Activated CD4-positive, alpha-beta T cell treated with anti-CD3 and anti-CD28 coated beads, Interleukin-2, amount 10 ng/mL, durations not matched to agents 24 days and 14 days (primary cell): ENCODE measurements at places on chromosomes 13 and 19. TPM values are rescaled to one million over a fixed set of nuclear protein-coding genes. Genes with fewer than 3 reads are reported as not detected.

DNA sequence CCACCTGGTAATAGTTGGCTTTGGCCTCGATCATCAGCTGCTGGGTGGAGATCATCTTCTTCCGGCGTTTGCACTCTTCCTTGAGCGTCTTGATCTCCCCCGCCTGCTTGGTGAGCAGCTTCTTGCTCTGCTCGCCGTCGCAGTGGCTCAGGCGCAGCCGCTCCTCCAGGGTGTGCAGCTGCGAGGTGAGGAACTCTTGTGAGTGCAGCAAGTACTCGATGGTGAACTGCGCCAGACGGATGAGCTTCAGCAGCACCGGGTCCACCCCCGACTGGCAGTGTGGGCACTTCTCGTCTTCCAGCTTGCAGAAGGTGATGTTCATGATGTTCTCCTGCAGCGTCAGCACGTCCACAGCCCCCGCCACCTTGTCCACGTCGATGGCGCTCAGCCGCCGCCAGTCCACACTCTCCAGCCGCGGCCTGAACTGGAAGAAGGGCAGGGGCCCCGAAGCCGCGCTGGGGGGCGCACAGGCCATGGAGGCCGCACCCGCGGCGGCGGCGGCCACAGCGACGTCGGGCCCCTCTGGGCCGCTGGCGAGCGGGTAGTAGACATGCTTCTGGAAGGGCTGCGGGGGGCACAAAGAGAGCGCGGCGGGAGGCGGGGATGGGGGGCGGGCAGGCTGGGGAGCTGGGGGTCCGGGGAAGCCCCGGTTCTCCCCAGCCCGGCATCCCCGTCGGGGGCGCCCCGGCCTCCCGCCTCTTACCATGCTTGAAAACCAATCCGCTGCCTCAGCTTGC lies 3.0 kb downstream of the DZIP1 start:
- H3K36me3 ChIP-seq = no peaks in the 10 kb centered on the region
- H3K4me3 ChIP-seq = no peak overlapping the region
- DNase-seq = peak; percentile 41
- peaks cover 51% of the 10 kb centered on the region for H3K27me3 ChIP-seq
- H3K27ac ChIP-seq = no peak overlapping the region
- H3K4me1 ChIP-seq = peaks cover 14% of the 10 kb centered on the region

KLK14 gene
- 0.91 and 1.1 TPM in 2 replicates for total RNA-seq

GRCh38 chr13:110289661-110290060 lies 17.3 kb downstream of the COL4A1 start:
- DNase-seq = no peak
- H3K27me3 ChIP-seq = peaks cover 7% of the 10 kb centered on the region
- H3K27ac ChIP-seq = no peak overlapping the region
- H3K36me3 ChIP-seq = no peaks in the 10 kb centered on the region

DNA sequence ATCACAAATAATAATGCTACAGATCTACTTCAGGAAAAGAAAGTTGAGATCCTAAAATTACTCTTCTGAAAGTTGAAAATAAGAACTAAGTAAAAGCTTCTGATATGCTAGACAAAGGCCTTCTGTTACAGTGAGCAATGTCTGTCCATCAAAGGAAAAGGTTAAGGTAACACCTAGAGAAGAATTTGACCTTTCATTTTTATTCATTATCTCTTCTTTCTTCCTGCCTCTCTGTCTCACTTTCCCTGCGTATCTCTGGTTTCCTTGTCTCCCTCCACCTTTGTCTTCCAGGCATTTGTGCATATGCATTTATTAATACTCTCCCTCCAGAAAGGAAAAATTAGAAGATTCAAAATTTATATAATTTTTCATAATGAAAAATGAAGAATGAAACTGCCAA lies 49.0 kb downstream of the ZAR1L start:
- H3K4me3 ChIP-seq = no peak overlapping the region
- H3K4me1 ChIP-seq = no peaks in the 10 kb centered on the region
- H3K27ac ChIP-seq = no peak overlapping the region
- peaks cover 2% of the 10 kb centered on the region for H3K36me3 ChIP-seq
- no peak for DNase-seq

ZNF547 gene
- total RNA-seq = 1.3 and 1.6 TPM in 2 replicates

ZNF208 gene
- 0.07 TPM in 1 of 2 replicates, not detected in the other for total RNA-seq

ZNF586 gene
- total RNA-seq = 11.5 and 13.5 TPM in 2 replicates

DNA sequence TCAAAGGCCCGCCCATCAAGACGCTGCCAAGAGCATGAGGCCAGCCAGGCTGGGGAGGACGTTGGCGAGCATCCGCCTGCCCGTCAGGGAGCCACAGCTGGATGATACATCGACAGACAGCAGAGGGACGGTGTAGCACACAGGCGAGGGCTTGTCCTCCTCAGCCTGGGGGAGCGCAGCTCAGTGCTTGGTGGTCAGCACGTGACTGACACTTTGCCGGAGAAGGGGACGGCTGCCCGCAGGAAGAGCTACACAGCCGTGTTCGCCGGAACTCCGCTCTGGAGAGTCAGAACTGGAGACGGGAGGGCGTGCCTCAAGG lies 34.1 kb downstream of the CSNK1G2 start:
- H3K4me3 ChIP-seq = no peak overlapping the region
- H3K27ac ChIP-seq = no peak overlapping the region
- no peak for DNase-seq
- no peaks in the 10 kb centered on the region for H3K27me3 ChIP-seq
- H3K36me3 ChIP-seq = peaks cover 11% of the 10 kb centered on the region

DNA sequence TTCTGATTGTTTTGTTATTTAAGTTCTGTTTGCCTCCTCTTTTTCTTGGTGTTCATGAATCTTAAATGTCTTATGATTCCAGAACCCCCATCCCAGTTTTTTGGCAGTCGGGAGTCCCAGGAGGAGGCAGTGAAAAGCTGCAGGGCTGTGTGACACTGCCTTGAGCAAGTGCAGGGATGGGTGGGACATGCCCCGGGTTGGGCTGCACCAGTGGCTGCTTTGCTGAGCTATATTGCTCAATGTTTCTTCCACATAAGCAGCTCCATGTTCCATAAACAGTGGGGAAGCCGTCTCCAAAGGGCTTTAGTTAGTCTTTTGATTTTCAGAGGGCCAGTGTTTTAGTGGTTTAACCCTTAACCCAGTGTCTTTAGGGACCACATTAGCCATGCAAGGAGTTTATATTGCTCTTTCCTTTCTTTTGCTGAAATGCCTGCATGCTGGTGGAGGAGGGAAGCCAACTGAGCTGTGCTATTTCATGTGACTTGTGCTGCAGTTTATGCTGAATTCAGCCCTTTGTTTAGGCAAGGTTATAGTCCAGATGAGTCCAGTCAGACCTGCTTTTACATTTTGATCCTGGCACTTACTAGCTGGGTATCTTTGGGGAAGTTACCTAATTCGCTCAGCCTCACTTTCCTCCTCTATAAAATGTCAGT lies 13.1 kb downstream of the ATP8A2 start:
- H3K27ac ChIP-seq = no peak overlapping the region
- no peaks in the 10 kb centered on the region for H3K4me1 ChIP-seq
- no peak overlapping the region for H3K4me3 ChIP-seq
- H3K27me3 ChIP-seq = peaks cover 39% of the 10 kb centered on the region
- DNase-seq = no peak
- H3K36me3 ChIP-seq = no peaks in the 10 kb centered on the region

CLEC17A gene
- not detected in 2 replicates for total RNA-seq

- DNase-seq = no peak
- no peak overlapping the region for H3K4me3 ChIP-seq
- H3K36me3 ChIP-seq = no peaks in the 10 kb centered on the region
Measured at GRCh38 chr19:33580645-33581037, 41.1 kb upstream of the CHST8 start.

- H3K27me3 ChIP-seq = peaks cover 3% of the 10 kb centered on the region
- peak overlapping the region; percentile 69 for H3K27ac ChIP-seq
- no peak for DNase-seq
- H3K4me1 ChIP-seq = peaks cover 29% of the 10 kb centered on the region
- peaks cover 12% of the 10 kb centered on the region for H3K36me3 ChIP-seq
Measured at GRCh38 chr13:33183431-33184111, 102.0 kb downstream of the STARD13 start.

- H3K4me1 ChIP-seq = peaks cover 6% of the 10 kb centered on the region
- no peak overlapping the region for H3K4me3 ChIP-seq
- H3K36me3 ChIP-seq = peaks cover 4% of the 10 kb centered on the region
- no peak for DNase-seq
Measured at GRCh38 chr13:73898899-73899298, 235.3 kb downstream of the KLF12 start.

CCL25 gene
- not detected in 2 replicates for total RNA-seq

MCOLN1 gene
- 13.3 and 13.7 TPM in 2 replicates for total RNA-seq

DNA sequence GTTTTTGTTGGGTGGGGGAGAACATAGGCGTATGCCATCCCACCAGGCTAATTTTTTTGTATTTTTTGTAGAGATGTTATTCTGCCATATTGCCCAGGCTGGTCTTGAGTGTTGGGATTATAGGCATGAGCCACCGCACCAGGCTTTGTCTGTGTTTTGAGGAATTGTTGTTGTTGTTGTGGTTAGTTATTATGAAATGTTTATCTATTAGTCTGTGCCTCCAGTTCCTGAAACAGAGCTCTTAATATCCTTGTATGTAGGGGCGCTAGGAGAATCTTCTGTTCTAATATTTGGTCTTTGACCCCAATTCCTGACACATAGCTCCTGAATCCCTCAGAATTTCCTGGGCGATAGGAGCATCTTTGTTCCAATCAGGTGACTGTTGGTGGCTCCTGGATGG lies 5.6 kb upstream of the LATS2 start:
- no peak for DNase-seq
- H3K4me3 ChIP-seq = no peak overlapping the region
- H3K4me1 ChIP-seq = peaks cover 5% of the 10 kb centered on the region
- H3K27ac ChIP-seq = no peak overlapping the region
- H3K36me3 ChIP-seq = no peaks in the 10 kb centered on the region
- H3K27me3 ChIP-seq = peaks cover 19% of the 10 kb centered on the region

TGFBR3L gene
- total RNA-seq = 5.3 and 8.5 TPM in 2 replicates

MEIS3 gene
- total RNA-seq = not detected in 2 replicates

ELAVL1 gene
- 191 and 193 TPM in 2 replicates for total RNA-seq

GRCh38 chr13:100464006-100464405 lies 124.6 kb downstream of the GGACT start:
- H3K27me3 ChIP-seq = no peaks in the 10 kb centered on the region
- no peaks in the 10 kb centered on the region for H3K4me1 ChIP-seq
- no peak for DNase-seq
- H3K36me3 ChIP-seq = no peaks in the 10 kb centered on the region

DNA sequence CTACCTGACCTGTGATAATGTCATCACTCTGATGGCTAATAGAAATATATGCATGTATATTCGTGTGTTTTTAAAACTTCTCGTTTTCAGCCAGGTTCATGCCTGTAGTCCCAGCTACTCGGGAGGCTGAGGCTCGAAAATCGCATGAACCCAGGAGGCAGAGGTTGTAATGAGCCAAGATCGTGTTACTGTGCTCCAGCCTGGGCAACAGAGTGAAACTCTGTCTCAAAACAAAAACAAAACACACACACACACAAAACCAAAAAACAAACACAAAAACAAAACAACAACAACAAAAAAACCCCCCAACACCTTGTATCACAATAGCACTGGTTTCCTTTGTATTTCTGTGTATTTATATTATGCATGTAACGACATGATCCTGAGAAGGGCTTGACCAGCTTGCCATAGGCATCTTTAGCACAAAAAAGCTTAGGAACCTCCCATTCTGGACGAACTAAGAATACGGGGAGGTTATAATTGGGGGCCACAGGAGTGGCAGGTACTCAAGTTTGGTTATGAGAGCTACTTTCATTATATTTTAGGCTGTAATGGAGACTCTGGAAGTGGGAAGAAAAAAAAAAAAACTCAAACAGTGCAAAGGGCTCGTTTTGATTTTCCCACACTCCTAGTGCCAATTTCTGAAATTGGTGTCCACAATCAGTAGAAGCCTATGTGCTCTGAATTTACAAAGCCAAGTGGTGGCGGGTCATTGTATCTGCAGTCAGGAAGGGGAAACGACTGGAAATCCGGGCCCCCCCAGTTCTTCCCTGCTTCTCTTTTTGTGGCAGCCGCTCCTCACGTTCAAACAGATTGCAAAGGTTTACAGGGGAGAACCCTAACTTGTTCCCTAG lies 1.2 kb upstream of the ACP7 start:
- H3K4me1 ChIP-seq = peaks cover 11% of the 10 kb centered on the region
- no peaks in the 10 kb centered on the region for H3K36me3 ChIP-seq
- no peak for DNase-seq
- H3K27me3 ChIP-seq = peaks cover 51% of the 10 kb centered on the region

DNA sequence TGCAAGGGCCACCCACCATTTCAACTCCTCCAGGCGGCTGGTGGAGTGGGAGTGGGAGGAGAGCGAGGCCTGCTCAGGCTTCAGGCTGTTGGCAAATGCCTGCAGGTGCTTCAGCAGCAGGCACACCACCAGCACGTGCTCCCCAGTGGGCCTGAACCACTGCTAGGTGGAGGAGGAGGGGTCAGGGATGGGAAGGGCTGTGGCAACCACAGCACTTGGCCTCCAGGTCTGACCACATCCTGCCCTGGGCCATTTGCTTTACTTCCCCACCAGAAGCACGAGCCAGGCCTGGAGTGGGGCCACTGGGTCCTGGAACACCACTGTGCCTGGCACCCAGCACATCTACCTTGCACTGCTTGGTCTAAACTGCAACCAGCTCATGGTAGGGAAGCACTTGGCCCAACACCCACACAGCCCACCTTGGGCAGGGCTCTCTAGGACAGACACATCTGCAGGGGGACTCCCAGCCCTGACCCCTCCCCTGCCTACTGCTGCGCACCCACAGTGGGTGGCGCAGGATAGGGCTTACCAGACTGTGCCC lies 26.2 kb downstream of the TUBA3C start:
- H3K27ac ChIP-seq = no peak overlapping the region
- no peak for DNase-seq
- H3K36me3 ChIP-seq = no peaks in the 10 kb centered on the region

SOX1 gene
- total RNA-seq = not detected in 2 replicates

DNA sequence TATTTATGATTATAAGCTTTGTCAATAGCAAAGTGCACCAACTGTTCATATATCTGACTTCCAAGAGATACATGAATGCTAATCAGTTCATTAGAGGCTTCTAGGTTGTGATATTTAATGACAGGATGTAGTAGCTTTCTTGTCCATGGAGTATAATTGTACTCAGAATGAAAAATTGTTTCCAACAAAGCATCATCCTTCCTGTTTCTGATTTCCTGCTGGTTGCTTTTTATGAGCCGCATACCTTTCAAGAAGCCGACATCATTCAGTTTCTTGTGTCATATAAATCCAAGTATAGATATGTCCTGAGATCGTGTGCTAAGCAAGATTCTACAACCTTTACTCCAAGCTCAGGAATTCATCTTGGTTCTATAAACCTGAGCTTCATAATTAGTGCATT lies 326.6 kb downstream of the DIAPH3 start:
- H3K4me3 ChIP-seq = no peak overlapping the region
- no peak for DNase-seq
- peaks cover 1% of the 10 kb centered on the region for H3K36me3 ChIP-seq

C19orf33 gene
- total RNA-seq = 0.52 TPM in 1 of 2 replicates, not detected in the other
